ENCODE measurements at places on chromosomes 4 and X.

DNA sequence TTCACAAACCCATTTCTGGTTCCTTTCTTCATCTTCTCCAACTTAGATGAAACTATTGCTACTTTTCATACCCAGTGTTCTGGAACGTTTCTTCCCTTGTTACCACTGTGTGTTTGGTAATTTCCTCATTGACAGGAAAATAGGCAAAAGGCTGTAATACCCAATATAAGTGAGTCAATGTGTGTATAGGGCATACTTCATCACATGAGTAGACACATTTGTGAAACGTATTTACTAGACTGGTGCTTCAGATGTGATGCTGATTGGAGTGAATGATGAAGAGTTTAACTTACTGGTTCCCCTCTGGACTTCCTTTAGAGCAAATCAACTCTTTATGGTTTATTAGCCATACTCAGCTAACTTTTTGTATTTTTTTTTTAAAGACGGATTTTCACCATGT, 195.1 kb upstream of the ATP6AP2 start:
- no peak for DNase-seq

- DNase-seq, result no peak
Measured at GRCh38 chr4:185796176-185796575, 15.8 kb downstream of the SORBS2 start.

DNA sequence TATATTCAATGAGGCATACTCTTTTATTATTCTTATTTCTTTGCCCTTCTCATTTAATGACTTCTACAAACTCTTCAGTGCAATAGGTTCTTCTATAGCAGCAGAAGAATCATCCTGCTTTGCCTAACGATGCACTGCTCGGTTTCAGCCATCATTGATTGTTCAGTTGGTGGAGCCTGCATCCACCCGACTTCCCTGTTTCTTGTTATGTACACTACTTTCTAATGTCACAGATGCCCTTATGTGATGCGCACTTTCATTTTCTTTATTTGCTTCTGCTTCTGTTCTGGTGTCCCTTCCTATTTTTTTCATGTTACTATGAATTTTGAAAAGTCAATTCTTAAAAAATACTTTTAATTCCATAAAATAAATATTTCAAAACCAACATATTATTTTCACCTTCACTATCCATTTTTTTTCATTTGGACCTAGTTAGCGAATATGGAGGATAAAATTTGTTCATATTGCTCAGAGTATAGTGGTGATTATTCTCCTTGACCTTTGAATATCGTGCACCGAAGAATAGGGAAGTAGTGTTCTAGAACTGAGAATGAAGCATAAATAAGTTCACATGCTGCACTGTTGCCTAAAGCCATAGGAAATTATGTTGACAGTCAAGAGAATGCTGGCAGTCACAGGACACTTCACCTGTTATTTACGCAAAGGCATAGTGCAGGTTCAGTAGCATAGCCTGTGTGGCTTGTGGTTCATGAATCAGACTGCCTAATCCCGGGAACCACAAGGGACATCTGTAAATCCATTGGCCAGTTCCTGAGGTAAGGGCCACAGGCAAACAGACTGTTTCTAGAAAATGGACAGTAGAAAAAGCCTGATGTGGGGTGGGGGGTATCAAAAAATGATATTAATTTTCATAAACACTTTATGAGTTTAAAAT, 21.3 kb upstream of the SFRP2 start:
- DNase-seq, result no peak

- no peak for DNase-seq
Measured at GRCh38 chr4:498328-498904, 540 bp downstream of the ZNF721 start.

DNA sequence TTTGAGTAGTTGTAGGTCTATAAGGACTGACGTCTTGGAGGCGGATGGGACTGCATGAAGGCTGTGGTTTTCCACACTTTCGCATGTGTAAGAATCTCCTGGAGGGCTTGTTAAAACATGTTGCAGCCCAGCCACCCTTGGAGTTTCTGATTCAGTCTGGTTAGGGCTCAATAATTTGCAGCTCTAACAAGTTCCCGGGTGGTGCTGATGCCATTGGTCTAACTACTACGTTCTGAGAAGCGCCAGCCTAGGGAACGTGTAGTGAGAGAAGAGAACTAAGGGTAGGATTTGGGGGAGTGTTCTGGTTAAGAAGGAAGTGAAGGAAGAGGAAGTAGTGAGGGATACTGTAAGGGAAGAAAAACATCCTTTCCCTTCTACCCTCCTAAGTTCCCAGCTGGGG, 138.9 kb downstream of the LARP7 start:
- DNase-seq, result no peak

GRCh38 chrX:47501226-47502074, 18.4 kb upstream of the ZNF41 start:
- DNase-seq, result no peak

- peak; percentile 58 for DNase-seq
Measured at GRCh38 chrX:46376246-46376885, 168.9 kb downstream of the ZNF674 start.

GRCh38 chr4:8439914-8440491, 520 bp downstream of the ACOX3 start:
- DNase-seq, result no peak

DNA sequence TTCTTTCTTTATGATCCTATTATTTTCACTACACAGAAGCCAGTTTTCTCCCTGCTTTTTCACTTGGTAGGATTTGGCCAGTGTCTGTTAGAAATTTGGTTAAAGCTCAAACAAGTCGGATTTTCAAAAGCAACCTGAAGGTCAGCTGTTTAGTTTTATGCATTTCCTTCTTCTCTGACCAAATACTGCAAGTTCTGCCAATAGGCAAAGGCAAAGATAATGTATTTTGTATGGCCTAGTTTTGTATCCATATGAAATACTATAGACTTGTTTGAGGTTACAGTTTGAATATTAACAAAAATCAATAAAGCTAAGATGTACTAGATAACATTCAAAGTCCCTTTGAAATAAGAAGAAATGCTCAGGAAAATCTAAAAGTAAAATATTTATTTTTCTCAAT, 439.4 kb downstream of the TRIML1 start:
- no peak for DNase-seq
